ENCODE measurements at places on chromosomes 7 and 10.
A peak's percentile ranks its signal among the peaks of the same experiment; 100 is the strongest.

- no peak for DNase-seq
Measured at GRCh38 chr7:12719141-12719919, 31.9 kb downstream of the ARL4A start.

DNA sequence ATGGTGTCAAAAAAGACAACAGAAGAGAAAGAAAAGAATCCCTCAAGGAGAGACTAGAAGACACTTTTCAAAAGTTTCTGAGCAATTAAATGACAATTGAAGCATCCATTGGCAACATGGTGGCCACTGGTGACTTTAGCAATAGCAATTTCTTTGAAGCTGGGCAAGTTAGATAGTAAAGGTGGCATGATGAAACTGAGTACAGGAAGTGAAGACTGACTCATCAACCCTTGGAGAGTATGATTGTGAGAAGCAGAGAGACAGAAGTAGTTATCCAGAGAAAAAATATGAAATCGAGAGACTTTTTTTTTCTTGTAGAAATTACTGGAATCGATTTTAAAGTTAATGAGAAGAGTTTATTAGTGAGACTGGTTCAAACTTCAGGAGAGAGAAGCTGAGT, 52.5 kb downstream of the DGKB start:
- DNase-seq, result no peak

- DNase-seq, result no peak
Measured at GRCh38 chr7:39197831-39198230, 220.1 kb downstream of the POU6F2 start.

DNA sequence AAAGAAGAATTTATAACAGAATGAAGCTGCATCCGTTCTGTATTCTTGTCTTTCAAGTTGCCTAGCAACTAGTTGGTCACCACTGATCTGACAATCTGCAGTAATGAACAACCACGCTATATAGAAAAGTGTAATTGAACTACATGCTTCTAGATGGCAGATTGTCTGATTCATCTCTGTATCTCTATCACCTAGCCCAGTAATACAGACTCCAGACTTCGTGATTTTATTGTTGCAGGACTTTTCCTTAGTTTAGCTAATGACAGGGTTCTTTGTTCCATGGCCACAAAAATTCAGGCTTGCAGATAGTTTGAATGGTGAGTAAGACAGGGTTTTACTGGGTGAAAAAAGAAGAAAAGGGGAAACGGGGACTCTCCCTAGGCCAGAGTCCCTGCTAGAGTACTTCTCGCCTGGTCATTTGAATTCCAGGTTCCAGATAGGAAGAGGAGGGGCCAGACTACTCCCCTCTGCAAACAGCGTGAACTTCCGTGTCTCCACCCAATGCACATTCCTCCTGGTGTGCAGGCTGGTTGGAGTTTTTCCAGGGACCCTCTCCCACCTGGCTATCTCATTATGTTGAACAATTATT, 45.9 kb downstream of the COL1A2 start:
- peak; percentile 30 for DNase-seq

DNA sequence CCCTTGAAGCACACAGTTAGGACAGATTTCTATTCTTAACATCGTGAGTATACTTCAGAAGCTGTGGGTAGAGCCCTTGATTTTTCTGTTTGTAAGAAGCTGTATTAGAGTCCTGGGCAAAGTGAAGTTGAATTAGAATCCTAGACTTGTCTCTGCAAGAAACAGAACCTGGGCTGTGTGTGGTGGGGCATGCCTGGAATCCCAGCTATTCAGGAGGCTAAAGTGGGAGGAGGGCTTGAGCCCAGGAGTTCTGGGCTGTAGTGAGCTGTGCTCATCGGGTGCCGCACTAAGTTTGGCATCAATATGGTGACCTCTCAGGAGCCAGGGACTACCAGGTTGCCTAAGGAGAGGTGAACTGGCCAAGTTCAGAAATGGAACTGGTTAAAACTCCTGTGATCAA, 183.4 kb downstream of the GNAI1 start:
- DNase-seq, result no peak

- DNase-seq, result no peak
Measured at GRCh38 chr7:131649879-131650278, 93.5 kb upstream of the PODXL start.

- DNase-seq, result peak; percentile 26
Measured at GRCh38 chr7:75689246-75690099, 49.3 kb downstream of the HIP1 start.

GRCh38 chr10:69936091-69936490, 116.6 kb upstream of the MACROH2A2 start:
- DNase-seq, result no peak

DNA sequence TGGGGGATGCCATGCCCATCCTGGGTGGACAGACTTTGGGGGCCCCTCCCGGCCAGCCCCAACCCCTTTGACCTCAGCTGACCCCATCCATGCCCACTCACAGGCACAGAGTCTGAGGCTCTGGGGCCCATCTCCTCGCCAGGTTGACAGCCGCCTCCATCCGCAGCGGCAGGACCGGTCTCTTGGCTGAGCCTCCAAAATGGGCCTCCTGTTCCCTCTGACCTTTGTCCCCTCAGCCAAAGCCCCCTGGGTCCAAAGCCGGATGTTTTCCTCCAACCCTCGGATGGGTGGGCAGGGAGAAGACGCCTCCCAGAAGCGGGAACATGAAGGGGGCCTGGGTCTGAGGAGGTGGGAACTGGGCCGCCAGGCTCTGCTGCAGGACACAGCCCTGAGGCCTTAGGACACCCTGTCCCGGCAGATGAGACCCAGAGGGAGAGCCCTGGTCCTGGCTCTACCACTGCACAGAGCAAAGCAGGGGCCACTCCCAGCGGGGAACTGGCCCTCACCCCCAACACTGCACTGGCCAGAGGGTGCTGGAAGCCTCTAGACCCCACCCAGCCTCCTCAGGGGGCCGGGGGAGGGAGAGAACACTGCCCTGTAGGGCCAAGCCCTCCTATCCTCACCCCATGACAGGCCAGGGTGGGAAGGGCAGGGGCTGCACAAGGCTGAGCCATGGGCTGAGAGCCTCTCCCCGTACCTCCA, 12.6 kb downstream of the PDGFA start:
- DNase-seq, result no peak

DNA sequence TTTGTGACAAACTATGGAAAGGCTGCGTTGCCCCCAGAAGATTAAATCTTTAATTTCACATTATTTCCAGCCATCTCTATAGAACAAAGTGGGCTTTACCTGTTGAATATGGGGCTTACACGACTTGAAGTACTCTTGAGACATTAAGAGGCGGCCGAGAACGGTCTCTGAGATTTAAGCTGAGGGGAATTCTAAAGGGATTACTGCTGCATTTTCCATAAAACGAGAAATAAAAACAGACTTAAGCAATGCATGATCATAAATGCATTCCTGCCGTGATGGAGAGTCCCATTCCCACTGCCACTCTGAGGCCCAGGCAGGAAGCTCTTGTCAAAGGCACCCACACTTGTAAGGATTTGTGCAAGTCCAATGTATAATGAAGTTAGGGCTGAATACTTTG, 329.7 kb upstream of the SHH start:
- DNase-seq, result no peak

DNA sequence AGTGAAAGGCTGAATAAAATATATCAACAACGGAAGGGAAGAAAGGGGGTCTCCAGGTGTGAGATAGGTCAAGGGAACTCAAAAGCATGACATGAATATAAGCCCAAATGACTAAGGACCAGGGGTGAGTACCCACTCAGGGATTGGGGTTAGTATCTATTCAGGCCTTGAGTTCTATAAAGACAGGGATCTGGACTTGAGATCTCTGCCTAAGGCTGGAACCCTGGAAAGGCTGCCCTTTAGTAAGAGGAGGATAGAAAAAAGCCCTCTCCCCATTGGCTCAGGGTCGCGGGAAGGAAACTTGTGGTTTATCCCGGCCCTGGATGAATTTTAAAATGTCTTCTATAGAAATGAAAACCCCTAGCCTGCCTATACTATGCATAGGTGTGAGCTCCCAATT, 2.4 kb upstream of the ITPRIP start:
- no peak for DNase-seq

DNA sequence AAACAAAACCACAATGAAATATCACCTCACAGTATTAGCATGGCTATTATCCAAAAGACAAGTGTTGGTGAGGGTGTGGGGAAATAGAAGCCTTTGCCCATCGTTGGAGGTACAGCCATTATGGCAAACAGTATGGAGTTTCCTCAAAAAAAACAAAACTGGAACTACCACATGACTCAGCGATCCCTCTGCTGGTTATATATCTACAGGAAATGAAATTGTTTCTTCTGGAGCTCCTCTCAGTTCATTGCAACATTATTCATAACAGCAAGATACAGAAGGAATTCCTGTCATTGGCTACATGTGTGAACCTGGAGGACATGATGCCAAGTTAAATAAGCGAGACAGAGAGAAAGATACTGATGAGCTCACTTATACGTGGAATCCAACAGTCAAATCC, 2.4 kb upstream of the UBE3C start:
- no peak for DNase-seq

GRCh38 chr7:11466517-11467105, 365.4 kb downstream of the THSD7A start:
- no peak for DNase-seq

DNA sequence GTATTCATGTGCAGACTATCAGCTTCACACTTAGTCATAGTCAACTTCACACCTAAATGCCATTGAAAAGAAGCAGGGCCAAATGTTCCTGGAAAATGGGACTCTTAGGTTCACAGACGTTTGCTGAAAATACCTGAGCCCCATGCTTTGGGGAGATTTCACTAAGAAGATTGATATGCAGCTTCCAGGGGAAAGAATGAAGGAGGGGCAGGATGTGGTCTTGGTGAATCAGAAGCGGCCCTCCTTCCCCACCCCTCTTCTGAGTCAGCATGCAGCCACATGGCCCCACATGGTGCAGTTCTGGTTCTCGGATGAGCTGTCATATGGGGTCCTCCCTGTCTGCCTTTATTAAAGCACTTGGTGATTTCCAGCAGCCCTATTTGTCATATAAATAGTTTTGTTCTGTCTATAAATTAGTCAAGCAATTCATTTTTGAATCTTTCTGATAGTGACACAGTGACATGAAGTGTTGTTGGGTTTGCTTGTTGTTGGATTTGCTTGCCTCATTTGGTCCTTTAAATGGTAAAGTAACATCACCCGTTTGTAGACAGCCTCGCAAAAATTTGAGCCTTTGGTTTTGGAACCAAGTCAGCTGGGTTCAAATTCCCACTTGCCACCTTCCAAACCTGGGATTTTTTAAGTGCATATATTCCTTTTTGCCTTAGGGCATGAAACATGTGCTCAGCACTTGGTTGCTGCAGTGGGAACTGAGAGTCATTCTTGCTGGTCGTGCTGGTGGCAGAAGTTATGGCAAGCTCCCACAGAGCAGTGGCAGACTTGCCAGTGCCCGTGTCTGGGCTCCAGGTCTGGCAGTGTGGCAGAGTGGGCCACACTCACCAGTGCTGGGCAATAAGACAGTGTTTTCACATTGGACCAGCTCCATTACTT, 68.1 kb upstream of the CDK6 start:
- no peak for DNase-seq

- no peak for DNase-seq
Measured at GRCh38 chr10:73839276-73839966, 28.0 kb upstream of the NDST2 start.

DNA sequence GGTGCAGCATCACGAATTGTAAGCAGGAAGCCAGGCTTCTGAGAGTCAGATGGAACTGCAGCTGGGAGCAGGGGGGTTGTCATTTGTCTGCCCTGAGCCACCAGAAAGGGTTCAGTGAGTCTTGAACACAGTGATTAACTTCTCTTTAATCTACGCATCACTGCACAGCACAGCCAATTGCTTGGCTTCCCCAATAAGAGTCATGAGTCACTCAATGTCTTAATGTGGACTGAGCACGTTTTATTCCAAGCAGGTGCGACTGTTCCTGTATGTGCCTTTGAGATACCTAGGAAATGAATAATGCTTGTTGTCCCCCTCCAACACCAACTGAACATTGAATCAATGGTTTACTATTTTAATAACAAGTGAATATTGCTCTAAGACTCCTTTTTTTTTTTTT, 26.0 kb upstream of the PLEKHA1 start:
- no peak for DNase-seq
